ENCODE measurements at places on chromosomes 7 and 10.

- DNase-seq, result no peak
Measured at GRCh38 chr7:120793213-120793936, 64.6 kb downstream of the TSPAN12 start.

DNA sequence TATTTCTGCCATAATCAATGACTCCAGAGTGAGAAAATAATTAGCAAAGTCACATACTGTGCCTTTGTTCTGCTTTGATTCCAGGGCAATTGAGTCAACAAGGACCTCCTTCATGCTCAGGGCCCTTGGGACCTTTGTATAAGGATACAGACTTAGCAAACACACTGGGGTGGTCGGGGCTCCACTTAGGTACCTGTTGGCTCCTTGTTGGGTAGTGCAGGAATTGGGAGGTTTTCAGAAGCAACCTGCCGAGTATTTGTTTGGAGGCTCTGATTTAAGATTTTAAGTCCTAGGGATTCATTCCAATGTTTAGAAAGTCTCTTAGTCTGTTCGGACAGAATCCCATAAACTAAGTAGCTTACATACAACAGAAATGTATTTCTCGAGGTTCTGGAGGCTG, 3.0 kb downstream of the ADCK2 start:
- DNase-seq, result no peak

DNA sequence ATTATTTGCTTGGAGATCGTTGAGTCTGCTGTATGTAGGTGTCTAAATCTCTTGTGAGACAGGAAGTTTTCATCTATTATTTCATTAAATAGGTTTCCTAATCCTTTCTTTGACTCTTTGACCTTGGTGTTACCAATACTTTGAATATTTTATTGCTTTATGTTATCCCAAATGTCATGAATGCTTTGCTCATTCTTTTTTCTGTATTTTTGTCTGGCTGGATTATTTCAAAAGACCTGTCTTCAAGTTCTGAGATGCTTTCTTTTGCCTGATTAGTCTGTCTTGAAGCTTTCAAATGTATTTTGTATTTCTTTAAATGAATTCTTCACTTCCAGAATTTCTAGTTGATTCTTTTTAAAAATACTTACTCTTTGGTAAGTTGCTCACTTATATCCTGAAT, 27.3 kb downstream of the UBE3C start:
- DNase-seq, result no peak

- no peak for DNase-seq
Measured at GRCh38 chr7:133609806-133610205, 356.9 kb downstream of the EXOC4 start.

- no peak for DNase-seq
Measured at GRCh38 chr10:32347363-32348022, 535 bp upstream of the EPC1 start.

DNA sequence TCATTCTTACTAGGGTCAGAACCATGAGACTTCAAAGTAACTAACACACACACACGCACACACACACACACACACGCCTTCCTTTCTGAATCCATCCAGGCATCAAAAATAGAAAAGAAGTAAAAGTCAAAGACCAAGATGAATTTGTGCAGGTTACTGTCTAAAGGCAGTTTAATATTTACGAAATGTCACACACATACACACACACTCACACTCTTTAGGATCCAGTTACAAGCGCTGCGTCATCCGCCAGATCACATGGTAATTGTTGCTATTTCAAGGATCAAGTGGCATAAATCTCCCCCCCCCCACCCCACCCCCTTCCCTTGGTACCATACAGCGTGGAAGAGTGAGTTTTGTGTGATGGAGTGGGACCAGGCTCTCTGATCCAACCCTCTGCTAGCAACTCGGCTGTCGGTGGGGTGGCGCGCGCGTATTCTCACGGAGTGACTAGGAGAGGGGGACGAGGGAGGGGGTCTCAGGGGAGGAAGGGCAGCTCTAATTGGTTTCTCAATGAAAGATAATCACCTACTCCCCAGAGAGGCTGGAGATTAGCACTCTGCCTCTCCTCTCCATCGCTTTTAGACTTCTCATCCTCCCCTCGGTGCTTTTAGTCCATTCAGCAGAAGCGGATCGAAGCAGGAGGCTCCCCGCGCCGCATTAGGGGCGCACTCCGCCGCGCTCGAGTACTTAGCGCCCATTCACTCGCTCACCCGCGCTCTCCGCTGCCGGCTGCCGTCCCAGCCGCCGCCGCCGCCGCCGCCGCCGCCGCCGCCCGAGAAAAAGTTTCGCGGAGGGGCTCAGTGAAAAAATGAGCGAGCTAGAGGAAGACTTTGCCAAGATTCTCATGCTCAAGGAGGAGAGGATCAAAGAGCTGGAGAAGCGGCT, 83.5 kb upstream of the PRKG1 start:
- DNase-seq, result peak; percentile 69

DNA sequence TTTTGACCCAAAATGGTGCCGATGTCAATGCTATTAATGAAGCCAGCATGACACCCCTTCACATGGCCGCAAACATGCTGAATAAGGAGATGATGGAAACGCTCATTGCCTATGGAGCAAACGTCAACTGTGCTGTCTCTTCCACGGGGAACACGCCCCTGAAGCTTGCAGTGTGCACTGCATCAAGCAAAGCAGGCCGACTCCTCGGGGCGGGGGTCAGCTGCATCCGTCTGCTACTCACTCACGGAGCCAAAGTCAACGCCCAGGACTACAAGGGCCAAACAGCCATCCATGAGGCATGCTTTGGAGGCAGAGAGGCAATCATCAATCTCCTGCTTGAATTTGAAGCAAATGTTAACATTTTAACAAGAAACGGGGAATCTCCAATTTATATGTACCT, 4.5 kb downstream of the ANKRD61 start:
- no peak for DNase-seq

GRCh38 chr10:116138897-116139296, 134.1 kb downstream of the GFRA1 start:
- no peak for DNase-seq

DNA sequence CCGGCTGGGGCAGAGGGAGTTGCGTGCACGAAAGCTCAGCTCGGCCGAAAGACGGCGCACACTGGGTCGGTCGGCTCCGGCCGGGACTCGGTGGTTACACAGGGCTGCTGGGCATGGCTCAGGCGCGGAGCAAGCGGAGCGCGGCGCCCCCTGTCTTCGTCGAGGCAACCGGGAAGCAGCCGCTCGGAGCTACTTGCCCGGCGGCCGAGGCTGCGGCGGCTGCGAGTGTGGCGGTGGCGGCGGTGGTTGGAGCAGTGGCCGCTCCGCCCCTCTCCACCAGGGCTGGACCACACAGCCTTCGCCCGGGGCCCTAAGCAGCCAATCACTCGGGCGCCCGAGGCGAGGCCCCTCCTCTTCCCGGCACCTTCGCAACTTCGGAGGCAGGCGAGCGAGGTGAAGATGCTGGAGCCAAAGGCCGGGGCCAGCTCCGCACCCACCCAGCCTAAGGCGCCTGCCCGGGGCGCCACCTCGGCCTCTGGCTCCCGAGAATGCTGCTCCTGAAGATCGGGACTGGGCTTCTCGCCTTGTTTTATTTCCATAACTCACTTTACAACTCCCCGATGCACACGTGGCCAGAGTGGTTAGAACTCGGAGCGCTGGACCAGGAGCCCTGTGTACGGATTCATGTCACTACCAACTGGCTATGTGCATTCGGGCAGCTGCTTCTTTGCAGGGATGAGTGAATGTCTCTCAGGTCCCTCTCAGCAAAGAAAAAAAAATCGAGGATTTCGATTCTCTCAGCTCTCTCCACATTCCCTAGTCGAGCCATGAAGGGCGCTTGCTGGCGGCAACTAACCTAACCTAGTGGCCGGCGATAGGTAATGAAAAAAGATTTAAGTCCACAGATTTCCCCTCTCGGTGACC, at the start of gene TLL2:
TLL2 (minus strand) TSS at position 229 of the 864 bp plus-strand sequence. CDS start 241 bp downstream, outside the sequence.
- peak; percentile 85 for DNase-seq

GRCh38 chr7:71598553-71598952, 466.6 kb downstream of the GALNT17 start:
- no peak for DNase-seq

- no peak for DNase-seq
Measured at GRCh38 chr7:113267271-113267670, 148.9 kb upstream of the SMIM30 start.

- no peak for DNase-seq
Measured at GRCh38 chr7:82230811-82231581, 212.6 kb downstream of the CACNA2D1 start.

DNA sequence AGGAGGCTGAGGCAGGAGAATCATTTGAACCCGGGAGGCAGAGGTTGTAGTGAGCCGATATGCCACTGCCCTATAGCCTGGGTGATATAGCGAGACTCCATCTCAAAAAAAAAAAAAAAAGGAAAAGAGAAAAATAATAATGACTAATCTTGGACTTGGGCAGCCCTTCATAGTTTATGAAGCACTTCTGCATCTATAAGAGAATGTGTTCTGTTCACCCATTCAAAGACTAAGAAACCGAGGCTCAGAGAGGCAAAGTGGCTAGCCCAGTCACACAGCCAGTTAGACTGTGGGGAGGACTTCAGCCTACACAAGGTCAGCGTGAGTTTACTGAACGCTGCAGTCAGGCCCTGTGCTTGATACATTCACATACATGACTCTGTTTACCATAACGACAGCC, 46.9 kb downstream of the UNC5B start:
- DNase-seq, result no peak

DNA sequence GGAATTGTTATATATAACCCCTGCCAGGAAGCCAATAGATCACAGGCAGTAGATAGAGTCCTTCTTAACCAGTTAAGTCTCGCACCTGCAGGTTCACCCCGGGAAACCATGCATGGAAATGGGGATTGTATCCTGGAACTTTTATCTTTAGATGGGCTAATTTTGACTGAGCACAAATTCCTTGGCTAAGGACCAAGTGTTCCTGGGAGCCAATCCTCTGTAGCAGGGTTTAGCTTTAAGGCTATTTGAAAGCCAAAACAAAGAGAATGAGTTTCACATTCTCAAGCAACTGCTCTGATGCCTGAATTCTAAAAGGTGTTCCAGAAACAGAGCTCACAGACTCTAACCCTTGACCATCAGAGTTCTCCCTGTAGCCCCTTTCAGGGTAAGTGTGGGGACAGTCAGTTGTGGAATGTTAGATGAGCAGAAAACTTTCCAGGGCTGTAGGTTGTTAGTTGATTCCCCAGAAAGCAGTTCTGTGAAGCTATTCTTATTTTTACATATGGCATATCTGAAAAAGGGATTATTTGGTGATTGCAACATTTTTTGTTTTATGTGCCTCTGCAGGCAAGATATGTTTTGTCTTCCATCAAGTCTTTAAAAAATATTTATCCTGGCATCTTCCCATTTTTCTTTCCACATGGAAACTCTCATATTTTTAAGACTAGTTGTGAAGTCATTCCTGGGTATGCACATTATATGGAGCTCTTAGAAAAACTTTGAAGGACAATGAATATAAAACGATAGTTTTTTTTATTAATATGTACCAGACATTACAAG, 16.2 kb upstream of the NPVF start:
- peak; percentile 61 for DNase-seq

DNA sequence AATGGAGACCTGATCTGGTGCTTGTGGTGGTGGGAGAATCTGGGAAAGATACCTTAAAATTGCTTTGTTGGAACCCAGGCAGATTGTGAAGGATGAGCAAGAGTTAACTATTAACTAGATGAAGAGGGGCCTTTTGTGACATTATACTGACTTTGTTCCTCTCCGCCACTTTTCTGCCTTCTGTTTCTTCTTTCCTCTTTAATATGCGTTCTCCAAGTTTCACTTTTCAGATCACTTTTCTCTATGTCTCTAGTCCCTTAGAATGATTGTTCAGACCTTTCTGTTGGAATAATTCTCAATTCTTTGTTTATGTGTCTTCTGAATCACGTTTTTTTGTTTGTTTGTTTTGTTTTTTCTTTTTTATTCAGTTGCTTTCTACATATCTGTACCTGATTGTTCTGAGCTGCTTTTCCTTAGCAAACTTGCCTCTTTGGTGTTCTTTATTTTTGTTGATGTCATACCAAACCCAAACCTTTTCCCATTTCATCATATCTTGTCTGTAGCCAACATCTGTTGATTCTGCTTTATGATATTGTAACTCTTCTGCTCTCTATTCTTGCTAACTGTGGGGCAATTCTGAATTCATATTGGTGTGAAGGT, 2.8 kb downstream of the BMPR1A start:
- DNase-seq, result no peak

- no peak for DNase-seq
Measured at GRCh38 chr10:85862771-85863170, 503.8 kb downstream of the GRID1 start.

- DNase-seq, result no peak
Measured at GRCh38 chr10:71395621-71396020, 1.1 kb upstream of the CDH23 start.

DNA sequence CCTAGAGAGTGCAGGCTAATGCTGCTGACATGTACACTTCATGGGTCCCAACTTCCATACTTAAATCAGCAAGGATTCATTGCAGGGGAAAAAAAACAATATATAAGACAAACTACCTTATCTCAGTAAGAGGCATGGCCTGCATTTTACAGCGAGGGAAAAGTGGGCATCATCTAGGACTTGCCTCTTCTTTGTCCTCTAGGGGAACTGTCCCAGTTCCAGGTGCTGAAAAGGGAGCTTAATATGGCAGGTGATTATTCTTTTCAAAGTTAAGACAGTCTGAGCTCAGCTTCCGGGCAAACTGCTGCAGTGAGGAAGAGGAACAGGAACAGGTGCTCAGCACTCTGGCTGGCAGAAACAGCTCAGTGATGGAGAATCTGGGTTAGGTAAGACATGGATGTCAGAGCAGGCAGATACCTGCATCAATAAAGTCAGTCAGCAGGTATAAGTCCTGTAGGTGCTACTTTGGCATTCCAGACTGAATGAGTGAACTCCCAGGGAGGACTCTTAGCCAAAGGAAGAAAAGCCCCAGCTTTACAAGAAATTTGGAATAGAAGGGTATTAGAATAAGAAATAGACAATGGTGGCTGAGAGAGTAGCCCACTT, 147.2 kb downstream of the TMEM178B start:
- no peak for DNase-seq

DNA sequence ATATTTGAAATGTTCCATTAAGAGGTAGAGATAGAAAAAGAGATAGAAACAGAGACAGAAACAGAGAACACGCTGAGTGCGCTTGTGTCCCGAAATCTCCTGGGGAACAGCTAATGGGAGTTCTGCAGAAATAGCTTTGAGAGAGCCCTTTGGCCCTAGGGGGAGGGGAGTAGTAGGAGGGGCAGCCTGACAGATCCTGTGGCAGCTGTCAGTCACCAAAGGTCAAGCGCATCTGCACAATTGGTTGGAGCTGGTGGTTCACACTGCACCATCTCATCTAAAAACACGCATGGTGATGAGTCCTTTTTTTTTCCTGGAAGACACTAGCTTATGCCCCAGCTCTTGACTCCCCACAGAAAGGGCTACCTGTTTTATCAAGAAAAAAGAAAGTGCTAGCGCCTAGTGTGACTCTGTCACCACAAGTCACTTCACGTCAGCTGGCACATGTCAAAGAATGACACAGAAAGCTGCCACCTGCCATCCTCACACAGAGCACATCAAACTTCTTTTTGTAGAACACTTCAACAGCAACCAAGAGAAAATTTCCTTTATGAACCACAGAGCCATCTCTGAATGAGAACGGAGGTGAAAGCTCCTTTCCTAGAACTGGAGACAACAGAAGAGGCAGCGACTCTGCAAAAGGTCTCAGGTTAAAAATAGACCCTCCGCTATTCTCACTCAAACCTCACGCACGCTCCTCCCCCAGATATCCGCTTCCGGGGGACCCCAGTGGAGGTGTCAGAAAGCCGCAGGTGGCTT, 125.7 kb downstream of the GFRA1 start:
- DNase-seq, result no peak
